Central memory CD4-positive, alpha-beta T cell (primary cell): ENCODE measurements at places on chromosomes 1 and 21.

DNA sequence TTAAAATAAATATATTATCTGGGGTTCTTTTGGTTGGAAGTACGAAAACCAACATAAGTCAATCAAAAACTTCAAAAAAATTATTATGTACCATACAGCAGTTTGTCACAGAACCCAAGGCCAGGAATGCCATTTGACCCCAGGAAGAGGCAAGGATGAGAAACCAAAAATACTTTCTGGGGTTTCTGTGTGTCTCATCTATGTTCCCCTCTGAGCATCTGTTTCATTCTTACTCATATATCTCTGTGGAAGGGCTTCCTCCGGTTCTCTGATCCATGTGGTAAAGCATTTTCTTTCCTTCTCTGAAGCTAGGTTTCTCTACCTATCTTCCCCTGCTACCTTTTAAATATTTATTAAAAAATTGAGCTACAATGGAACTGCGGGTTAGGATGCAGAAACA, 9.8 kb upstream of the FCRL1 start:
- no peak for DNase-seq

DNA sequence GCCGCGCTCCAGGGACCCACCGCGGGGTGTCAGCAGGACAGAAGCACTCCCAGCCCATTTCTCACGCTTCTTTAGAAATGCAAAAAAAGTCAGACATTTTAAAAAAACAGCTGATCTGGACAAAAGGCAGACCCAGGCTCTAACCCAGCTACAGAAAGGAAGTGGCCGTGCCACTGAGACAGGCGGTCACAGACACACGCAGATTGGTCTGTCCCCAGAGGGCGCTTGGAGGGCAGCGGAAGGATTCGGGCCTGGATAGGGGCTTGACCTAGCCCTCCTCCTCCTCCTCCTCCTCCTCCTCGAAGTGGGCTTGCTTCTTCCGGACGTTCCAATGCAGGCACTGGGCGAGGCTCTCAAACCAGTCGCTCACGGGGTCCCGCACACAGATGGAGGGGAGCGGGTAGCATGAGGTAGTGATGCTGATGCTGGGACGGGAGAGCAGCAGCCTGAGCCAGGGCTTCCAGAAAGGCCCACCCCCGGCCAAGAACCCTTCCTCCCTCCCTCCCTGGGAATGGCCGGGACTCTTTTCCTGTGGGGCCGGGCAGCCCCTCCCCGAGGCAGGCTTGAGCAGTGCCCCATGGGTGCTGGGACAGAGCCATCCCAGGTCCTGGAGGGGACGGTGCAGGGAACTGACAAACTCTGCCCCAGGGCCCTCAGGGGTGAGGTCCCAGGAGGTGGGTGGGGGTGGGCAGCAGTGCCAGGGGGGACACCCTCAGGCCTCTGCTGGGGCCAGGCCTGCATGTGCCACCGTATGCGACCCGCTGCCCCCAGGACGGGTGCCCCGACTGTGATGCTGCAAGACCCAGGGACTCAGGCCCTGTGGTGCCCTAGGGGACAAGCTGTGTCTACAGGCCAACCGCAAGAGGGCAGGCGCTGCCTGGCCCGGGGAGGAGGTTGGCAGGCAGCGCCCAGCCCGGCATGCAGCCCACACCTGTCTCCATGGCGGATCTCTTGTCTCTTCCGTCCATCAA, 25.3 kb downstream of the NADK start:
- DNase-seq = no peak

- no peak for DNase-seq
Measured at GRCh38 chr1:59115865-59116264, 181.0 kb upstream of the FGGY start.

- no peak for DNase-seq
Measured at GRCh38 chr1:243475966-243476365, 220.1 kb downstream of the SDCCAG8 start.

DNA sequence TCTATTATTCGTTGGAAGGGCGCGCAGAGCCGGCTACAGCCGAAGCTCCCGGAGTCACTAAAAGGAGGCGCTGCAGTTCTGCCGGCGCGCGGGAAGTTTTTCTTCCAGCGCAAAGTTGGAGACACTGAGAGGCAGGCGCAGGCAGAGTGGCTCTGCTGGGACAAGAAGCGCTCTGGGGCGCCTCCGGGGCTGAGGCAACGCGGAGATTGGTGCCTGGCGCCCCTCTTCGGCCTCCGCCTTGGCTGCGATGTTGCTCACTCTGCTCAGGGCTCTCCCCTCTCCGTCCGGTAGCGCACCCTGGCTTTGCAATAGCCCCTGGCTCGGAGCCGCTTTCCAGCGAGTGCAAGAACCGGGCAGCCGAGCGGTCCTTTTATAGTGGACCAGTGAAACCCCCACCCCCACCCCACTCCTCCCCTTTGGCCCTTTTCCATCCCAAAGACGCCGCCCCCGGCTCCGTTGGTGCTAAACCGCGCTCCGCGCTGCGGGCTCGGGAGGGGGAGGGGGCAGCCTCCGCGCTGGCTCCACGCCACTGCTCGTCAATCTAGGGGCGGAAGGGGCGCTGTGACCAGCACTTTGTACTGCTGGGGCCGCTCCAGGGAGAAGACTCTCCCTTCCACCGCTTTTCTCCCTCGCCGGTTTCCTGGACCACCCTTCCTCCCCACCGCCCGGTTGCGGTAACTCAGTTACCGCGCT, at the start of gene ADAMTS1:
Gene ADAMTS1 (minus strand): TSS at position 344 of the 693 bp plus-strand sequence. CDS start 455 bp downstream, outside the sequence.
- no peak for DNase-seq

GRCh38 chr1:226436472-226436854, 28.6 kb upstream of the PARP1 start:
- DNase-seq = no peak

GRCh38 chr21:38883142-38883541, 77.4 kb downstream of the ETS2 start:
- no peak for DNase-seq

DNA sequence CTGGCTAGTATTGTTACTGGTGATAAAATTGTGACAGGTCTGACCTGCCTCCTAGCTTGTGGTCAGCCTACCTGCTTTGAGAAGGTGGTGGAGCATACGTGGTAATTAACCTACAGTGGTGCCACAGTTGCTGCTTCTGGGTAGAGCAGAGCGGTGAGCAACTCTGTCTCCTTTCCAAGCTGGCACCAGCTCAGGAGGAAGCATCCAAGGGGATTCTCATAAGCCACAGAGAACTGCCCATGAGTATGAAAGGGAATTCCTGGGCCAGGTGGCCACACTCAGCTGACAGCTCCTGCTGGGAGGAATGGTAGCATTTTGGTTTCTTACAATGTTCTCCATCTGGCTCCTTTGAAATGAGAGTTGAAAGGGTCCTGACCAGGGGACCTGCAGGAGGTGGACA, 39.4 kb downstream of the ATP2B4 start:
- DNase-seq = no peak

- no peak for DNase-seq
Measured at GRCh38 chr1:14945132-14946010, 208.2 kb upstream of the TMEM51 start.

DNA sequence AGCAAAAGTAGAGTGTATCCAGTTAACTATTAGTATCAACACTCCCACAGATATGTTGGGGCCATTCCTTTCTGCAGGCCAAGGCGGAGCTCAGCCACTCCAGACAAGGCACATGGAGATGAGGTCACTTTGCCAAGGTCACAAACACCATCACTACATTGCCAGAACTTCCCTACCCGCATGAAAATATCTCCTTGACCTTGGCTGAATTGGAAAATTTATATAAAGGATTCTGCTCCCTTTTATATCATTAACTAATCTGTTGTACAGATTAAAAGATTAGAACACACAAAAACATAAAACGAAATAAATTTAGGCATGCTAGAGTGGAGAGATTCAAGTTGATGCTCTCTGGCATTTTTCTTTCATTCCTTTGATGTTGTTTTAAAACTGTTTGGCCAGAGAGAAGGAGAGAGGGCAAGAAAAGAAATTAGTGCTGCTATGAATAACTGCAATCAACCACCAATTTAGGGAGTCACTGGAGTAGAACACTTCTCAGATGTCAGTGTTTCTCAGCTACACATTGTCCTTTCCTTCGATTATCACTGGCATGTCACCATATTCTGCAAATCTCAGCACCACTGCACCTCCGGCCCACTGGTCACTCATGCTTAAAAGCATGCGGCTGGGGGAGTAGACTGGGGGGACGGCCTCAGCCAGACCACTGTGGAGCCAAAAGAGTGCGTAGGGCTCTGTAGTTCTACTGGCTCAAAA, 78.7 kb upstream of the ATP1B1 start:
- no peak for DNase-seq

DNA sequence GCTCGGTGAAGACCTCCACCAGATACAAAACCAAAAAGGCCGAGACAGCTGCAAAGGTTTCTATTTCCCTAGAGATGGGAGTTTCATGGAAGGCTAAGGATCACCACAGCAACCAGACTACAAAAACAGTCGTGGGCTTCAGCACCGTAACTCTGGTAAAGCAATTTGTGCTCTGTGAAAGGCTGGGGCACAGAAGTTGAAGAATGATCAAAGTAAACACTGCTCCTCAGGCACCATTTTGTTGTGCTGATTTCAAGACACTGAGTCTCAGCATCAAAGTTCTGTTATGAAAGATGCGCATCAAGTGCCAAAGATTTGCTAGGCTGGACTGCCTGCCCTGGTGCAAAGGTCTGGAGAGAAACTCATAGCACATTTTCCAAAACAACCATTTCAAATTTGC, 116.2 kb downstream of the TGFBR3 start:
- DNase-seq = no peak

DNA sequence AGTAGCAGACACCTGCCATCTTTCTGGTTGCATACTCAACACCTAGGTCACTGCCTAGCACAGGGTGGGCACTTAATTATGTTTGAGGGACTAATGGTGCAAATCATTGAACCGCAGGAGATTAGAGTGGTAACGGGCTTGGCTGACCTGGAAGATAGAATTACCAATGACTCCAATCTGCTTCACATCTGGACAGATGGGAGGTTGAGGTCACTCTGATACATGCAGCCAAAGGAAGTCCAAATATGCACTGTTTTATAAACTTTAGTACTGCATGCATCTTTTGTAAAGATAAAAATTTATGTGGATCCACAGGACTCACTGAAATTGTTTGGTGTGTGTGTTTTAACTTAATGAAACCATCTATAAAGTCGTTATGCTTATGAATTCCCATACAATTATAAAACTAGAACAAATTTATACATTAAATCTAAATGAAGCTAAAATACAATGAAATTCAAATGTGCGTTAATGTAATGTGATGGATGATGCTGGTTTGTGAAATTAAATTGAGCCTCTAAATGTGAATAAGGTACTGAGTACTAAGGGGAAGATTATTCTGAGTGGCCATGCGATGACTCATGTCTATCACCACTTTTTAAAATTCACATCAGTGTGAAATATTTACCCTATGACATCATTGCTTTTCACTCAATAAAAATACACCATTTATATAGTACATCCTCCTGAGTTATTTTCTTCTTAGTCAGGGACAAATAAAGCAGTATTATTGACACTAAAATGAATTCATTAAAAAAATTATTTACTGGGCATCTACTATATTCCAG, 224.7 kb upstream of the FAM78B start:
- no peak for DNase-seq

DNA sequence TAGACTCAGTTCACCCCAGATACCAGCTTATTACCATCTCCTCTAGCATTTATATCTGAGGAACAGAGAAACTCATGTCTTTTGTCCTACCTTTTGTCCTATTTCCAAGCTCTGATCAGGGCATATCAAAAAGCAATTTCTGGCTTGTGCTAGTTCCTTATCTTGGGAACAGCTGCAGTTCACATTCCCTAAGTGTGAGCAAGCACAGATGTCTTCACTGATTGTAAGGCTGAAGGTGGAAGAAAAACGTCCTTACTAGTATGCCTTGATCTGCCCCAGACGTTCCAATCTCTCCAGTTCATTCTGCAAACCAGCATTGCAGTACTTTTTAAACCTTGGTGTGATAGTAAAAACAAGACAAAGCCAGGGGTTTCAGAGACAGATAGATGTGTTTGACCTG, 139.8 kb downstream of the NCAM2 start:
- DNase-seq = no peak

DNA sequence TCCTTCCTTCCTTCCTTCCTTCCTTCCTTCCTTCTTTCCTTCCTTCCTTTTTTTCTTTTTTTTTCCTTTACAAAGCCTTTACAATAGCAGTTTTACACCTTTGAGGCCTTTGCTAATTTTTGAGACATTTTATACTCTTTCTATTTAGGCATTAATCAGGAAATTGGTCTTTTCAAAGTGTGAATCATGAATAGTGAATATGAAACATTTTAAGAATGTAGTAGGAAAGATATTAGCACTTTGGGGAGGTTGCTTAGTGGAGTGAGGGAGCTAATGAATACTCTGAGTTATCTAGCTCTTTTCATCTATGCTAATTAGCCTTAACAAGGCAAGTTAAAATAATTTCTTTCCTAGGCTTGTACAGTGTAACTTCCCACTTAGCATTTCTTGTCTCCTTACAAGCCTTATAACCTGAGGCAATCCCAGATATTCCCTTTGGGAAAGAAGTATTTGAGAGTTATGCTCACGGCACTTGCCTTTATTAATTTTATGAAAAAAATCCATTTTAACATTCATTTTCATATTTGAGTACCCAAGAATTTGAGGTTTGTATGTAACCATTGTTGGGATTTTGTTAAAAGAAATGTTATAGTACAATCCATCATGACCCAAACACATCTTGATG, 122.6 kb downstream of the NTNG1 start:
- DNase-seq = no peak

GRCh38 chr1:58983633-58984245, 199.9 kb upstream of the JUN start:
- no peak for DNase-seq

GRCh38 chr1:228292609-228292911, 84.7 kb downstream of the OBSCN start:
- no peak for DNase-seq

DNA sequence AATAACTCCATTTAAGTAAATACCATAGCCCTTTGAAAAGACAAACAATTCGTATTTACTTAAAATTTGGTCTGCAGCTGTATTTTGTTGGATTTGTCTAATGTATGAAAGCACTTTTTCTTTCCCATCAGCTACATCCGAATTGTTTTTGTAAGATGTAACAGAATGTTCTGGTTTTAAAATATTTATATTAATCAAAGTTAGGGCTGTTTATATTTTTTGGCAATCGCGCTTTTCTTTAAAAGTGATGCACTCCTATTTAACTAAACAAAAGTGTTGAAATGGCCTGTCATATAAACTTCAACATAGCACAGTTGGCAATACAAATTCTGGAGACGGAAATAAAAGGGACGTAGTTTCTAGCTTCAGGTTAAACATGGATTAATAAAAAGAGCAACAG, 216.3 kb upstream of the ADGRL2 start:
- no peak for DNase-seq

GRCh38 chr1:185512442-185512841, 195.4 kb upstream of the IVNS1ABP start:
- DNase-seq = no peak

- no peak for DNase-seq
Measured at GRCh38 chr1:94542088-94542870, 720 bp upstream of the F3 start.

GRCh38 chr1:172138634-172139033, 281.9 kb upstream of the C1orf105 start:
- DNase-seq = no peak
